ENCODE measurements at places on chromosomes 5 and 9. TPM values are rescaled to one million over a fixed set of nuclear protein-coding genes. Genes with fewer than 3 reads are reported as not detected.

The NPR3 gene
- total RNA-seq, result 0.47 TPM

DNA sequence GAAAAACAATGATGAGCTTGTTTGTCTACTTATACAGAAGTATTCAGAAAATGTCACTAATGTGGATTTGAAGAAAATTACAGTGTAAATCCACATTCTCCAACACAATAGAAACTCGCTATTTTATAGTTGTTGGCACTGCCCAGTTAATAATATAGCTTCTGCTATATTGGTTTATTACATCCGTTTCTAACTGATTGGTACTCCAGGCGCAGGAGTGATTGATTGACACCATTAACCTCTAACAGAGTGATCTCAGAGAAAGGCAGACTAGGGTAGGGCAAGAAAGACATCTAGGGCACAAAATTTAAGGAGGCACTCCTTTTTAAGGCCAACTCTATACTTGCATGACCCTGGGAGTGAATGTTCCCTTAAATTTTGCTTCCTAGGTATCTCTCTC, 84.0 kb upstream of the MIER3 start:
- no peak for DNase-seq

GRCh38 chr5:78334811-78335210, 25.6 kb upstream of the SCAMP1 start:
- no peak for DNase-seq

GRCh38 chr5:56325039-56325438, 91.9 kb upstream of the ANKRD55 start:
- no peak for DNase-seq

DNA sequence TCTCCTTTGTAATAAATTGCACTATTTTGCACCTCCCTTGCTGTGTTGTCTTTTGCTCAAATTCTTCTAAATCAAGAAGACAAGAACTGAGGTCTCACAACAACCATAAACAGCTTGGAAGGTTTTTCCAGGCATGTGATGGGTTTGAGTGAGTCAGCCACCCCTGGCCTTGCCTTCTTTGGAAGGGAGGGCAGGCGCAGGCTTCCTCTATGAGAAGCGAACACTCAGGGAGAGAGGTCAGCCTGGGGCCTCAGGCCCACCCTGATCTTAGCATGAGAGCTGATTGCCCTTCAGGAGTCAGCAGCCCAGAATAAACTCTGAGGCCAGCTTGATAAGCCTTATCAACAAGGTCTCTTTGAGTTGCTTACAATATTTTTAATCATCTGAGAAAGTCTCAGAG, 31.6 kb downstream of the S1PR3 start:
- no peak for DNase-seq

The NIPAL4 gene
- not detected for total RNA-seq

The TNC gene
- 97.4 TPM for total RNA-seq

GRCh38 chr5:123147128-123147715, 58.2 kb downstream of the PRDM6 start:
- DNase-seq, result no peak

- no peak for DNase-seq
Measured at GRCh38 chr5:38666668-38667498, 110.4 kb upstream of the LIFR start.

Data from Peyer's patch (tissue), 4 donors.